Stimulated activated CD8-positive, alpha-beta memory T cell treated with anti-CD3 and anti-CD28 coated beads, Interleukin-4, amount 100 ng/mL, for 24 hours (primary cell): ENCODE measurements at places on chromosomes 4 and X.

DNA sequence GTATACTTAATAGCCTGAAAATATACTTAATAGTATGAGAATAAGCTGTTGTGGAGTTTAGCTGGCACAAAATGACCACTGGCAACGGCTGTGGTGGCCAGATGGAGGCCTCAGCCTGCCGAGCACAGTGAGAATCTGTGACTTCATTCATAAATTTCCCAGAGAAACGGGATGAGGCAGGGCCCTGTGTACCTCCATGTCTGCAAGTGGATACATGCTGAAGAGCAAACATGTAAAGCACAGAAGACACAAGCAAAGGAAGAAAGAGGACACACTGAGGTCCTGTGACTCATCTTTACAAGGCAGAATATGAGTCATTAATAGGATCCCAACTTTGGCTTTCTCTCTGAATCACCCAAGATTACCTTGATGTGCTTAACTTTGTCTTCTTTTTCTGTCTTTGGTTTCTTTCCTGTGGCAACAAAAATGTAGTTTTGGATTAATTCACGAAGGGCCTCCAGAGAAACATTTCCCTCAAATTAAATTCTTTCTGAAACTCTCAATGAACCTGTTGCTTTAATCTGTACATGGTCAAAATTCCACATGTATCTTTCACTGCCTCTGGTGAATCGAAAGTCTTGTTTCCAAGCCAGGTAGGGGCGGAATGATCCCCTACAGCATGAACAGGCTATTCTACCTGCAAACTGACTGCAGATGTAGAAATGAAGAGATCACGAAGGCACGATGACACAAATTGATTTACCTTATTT lies 56.4 kb downstream of the IRF2 start:
- DNase-seq = no peak

- DNase-seq = no peak
Observed at GRCh38 chr4:54332542-54332941, 103.4 kb downstream of the PDGFRA start.

DNA sequence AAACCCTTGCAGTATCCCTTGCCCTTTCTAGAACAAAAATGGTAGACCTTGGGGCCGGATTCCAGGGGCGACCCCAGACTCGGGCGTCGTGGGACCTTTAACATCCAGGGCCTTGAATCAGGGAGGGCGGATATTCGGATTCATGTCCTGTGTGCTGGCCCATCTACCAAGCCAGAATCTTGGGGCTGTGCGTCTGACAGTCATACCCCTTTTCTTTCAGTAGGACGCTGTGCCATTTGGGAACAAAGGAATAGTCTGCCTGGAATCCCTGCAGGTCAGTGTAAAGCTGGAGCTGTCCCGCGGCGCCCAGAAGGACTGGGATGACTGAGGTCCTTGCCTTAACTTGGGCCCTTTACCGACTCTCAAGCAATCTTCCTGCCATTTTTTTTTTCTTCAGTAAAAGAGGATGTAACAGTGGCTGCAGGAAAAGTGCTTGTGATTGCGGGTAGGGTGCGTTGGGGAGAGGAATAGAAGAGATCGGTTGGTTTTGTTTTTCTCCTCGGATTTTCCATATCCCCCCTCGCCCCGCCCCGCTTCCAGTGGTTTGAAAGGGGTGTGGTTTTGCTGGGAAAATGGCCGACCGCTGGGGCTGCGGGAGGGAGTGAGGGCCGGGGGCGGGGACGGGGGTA lies 518 bp downstream of the ARMCX1 start:
- no peak for DNase-seq

- no peak for DNase-seq
Observed at GRCh38 chr4:145904413-145905177, 34.0 kb downstream of the ZNF827 start.

DNA sequence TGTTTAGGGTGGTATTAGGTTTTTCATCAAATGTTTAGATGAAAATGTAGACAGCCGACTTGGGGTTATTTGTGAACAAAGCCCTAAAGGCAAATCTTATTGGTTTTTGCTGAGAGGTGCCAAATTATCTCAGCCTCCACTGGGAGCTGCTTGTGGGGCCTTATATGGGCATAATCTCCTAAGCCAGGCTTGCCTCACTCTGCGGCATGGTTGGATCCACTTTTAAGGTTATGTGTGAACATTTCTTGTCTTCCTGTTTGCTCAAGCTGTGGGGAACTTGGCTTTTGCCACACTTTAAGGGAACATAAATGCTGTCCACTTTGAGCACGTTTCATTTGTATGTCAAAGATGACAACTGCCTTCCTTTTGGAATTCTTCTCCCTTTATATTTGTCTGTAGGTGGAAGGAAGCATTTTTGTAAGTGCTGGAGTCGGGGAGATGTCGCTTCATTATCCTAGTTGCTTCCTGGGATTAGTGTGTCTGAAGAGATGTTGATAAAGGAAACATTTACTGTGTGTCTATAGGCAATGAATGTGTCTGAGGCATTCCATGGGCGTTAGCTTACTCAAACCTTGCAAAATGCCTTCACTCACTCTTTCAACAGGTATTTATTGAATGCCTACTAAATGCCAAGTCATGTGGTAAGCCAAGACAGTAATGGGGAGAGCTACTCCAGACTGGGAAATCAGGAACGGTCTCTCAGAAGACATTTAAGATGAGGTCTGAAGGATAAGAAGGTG lies 78.3 kb downstream of the SLC9A6 start:
- no peak for DNase-seq

GRCh38 chr4:10086506-10087120 lies 30.0 kb downstream of the WDR1 start:
- no peak for DNase-seq

- DNase-seq = no peak
Observed at GRCh38 chr4:1985294-1985693, 23.5 kb downstream of the NELFA start.

DNA sequence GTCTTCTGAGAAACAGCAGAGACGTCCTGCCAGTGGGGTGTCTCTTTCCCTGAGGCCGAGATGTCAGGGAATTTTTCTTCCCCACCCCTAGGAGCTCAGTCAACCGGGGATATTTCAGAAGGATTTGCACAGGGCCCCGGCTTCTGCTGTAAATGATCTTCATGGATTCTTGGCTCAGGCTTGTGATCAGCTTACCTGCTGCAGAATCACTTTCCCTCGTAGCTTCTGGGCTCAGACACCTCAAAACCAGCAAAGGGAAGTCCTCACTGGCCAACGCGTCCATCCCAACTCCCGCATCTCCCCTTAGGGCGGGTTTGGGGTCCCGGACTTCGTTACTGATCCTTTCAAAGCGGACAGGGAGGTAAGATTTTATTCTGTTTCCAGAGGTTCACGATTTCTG lies 212.7 kb downstream of the SHOX start:
- no peak for DNase-seq

GRCh38 chr4:142547974-142548373 lies 298.1 kb downstream of the INPP4B start:
- no peak for DNase-seq

DNA sequence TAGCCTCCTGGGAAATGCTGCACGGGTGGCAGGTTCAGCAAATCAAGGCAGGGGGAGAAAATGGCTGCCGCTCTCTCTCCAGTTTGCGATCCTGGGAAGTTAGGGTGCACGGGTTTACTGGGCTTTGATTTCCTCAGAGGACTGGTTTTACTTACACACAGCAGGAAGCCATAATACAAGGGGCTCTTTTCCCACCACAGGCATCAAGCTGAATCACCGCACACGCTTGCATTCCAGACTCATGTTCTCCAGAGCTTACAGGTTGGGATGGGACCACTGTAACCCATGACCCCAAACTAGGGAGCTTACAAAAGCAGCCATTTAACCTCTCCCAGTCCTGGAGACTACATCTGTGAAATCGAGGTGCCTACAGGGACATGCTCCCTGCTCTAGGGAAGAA lies 159.8 kb downstream of the DHRSX start:
- no peak for DNase-seq

DNA sequence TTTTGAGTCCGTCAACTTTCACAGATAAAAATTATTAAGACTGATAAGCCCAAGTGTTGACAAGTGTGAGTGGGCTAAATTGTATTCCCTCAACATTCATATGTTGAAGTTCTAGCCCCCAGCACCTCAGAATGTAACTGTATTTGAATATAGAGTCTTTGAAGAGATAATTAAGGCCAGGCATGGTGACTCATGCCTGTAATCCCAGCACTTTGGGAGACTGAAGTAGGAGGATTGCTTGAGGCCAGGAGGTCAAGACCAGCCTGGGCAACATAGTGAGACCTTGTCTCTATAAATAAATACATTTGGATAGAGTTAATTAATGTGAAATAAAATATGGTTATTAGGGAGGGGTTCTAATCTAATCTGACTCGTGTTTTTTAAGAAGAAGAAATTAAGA lies 29.7 kb upstream of the SLC25A4 start:
- DNase-seq = no peak

GRCh38 chr4:7281691-7282665 lies 89.6 kb downstream of the SORCS2 start:
- no peak for DNase-seq

GRCh38 chr4:187218705-187219245 lies 495.1 kb upstream of the FAT1 start:
- no peak for DNase-seq

DNA sequence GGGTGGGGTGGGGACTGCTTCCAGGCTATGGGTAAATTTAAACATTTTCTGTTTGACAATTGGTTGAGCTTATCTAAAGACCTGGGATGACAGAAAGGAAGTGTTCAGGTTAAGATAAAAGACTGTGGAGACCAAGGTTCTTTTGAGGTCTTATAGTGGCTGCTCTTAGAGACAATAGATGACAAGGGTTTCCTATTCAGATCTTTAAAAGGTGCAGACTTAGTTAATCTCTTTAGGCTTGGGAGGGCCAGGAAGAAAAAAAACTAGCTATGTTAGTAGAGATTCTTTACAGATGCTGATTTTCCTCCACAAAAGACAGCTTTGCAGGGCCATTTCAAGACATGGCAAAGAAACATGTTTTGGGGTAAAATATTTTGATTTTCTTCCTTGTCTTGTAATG lies 972.5 kb downstream of the CCSER1 start:
- DNase-seq = no peak

- no peak for DNase-seq
Observed at GRCh38 chr4:166078383-166078782, 205.3 kb downstream of the TLL1 start.

DNA sequence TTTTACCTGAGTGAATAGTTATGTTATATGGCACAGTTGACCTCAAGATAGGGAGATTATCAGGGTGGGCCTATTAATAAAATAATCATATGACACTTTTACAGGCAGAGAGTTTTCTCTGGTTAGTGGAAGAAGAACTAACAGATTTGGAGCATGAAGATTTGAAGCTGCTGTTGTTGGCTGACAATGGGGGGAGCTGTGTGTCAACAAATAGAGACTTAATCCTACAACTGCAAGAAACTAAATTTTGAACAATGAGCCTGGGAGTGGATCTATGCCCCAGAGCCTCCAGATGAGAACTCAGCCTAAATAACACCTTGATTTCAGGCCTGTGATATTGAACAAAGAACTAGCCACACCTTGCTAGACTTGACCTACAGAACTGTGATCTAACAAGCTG lies 7.2 kb upstream of the CCSER1 start:
- no peak for DNase-seq

- no peak for DNase-seq
Observed at GRCh38 chr4:16677001-16677944, 221.2 kb downstream of the LDB2 start.

DNA sequence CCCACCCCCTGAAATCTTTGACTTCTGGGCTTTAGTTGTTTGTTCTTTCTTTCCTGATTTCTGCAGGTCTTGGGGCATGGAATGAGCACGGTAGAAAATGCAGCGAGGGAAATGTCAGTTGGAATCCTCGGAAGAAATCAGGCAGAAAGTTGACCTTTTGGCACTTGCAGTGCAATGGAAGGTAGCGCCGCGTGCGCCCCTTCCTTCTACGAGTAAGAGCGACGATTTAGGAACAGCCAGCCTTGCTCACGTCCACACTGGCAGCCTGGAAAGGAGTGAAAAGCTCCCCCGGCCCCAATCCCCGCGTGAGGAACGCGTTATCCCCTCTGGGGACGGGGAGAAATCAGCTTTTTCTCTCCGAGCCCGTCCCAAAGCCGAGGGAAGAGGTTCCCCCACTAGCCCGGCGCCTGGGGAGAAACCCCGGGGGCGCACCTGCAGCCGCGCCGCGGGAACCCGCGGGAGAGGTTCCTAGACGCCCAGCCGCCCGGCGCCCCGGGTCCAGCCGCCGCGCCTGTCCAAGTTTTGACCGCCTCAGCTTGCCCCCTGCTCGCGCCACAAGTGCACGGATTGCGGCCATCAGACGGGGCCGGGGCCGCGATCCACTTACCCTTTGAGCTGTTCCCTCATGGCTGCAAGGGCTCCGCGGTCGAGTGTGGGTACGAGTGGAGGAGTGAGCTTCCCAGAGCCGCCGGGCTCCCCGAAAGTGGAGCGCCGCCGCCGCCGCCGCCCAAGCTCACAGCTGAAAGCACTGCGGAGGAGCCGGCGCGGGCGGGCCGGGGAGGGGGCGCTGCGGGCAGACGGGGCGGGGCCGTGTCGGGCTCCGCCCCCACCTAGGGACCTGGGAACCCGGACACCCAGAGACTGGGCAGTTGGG lies 194.6 kb upstream of the FTHL17 start:
- no peak for DNase-seq

DNA sequence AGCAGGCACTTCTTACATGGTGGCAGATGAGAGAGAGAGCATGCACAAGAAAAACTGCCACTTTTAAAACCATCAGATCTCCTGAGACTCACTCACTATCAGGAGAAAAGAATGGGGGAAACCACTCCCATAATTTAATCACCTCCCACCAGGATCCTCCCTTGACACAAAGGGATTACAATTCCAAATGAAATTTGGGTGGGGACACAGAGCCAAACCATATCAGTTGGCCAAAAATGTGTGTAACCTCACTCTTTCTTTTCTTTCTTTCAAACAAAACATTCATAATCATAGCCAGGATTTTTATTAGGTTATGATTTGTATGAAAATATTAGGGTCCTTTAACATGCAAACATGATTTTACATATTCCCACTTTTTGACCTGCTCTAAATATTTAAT lies 222.1 kb downstream of the PCDH18 start:
- DNase-seq = no peak

DNA sequence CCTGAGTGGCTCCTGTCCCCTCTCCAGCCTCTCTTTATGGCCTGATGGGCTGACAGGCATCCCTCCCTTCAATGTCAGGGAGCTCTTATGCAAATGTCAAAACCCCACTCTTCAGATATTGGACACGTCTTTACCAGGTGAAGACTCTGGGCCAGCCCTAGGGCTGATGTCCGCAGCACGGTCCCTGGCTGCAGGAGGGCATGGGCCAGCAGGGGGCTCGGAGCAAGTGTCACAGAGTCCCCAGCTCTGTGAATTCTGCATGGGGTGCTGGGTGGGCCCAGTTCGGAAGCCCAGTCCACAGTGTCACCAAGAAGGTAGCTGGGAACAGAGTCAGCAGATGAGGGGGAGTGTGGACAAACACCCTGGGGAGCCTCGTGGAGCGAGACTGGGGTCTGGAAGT lies 39.6 kb upstream of the PSAPL1 start:
- DNase-seq = no peak

- DNase-seq = no peak
Observed at GRCh38 chrX:28910487-28910886, 323.2 kb downstream of the IL1RAPL1 start.

DNA sequence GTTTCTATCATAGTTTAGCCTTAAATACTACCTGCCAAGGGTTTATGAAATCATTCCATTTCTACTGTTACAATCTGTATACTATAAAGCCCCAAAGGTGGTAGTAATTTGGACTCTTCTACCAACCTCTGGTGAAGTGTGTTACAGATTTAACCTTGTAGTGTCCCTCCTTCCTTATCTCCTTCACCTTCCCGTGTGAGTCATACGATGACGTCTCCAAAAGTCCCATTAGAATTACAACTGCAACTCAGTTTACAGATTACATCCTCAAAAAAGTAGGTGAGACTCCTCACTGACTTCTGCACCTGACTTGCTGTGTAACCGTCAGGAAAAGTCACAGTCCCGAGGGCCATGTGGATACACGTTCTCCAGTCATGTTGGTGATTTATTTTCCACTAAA lies 219.0 kb downstream of the DCTD start:
- no peak for DNase-seq
